ENCODE measurements at places on chromosomes 7 and 10.

DNA sequence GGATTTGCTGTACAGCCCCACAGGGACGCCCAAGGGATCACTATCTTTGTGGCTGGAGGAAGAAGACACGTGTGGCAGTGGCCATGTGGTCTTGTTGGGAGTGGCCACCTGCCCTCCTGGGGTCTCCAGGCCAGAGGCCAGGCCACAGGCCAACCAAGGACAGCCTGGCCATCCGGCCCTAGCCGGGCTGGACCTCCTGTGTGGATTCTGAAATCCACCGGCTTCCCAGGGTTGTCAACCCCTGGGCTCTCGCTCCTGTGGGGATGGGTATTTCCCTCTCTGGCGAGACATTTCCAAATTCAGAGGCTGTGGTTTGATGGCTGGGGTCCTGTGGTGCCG lies 31.5 kb upstream of the CFAP46 start:
- DNase-seq, result no peak

- no peak for DNase-seq
Measured at GRCh38 chr10:113187063-113187777, 237.2 kb downstream of the TCF7L2 start.

DNA sequence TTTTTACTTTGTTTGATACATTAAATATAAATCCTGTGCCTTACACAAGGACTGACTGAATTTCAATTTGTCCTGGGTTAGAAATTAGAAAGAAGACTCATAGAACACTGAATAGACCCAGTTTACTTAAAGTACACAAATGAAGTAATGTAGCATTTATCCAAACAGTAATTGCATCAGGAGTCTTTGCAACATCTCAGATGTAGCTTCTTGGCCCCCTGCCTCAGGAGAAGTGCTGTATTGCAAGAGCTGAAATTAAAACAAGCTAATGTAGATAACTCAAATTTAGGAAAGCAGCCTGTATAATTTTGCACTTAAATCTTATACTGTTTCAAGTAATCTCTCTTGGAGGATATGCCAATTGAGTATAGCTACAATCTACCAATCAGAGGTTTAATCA lies 54.3 kb upstream of the KCND2 start:
- DNase-seq, result no peak

GRCh38 chr10:132429281-132430230 lies 32.6 kb downstream of the PWWP2B start:
- no peak for DNase-seq

DNA sequence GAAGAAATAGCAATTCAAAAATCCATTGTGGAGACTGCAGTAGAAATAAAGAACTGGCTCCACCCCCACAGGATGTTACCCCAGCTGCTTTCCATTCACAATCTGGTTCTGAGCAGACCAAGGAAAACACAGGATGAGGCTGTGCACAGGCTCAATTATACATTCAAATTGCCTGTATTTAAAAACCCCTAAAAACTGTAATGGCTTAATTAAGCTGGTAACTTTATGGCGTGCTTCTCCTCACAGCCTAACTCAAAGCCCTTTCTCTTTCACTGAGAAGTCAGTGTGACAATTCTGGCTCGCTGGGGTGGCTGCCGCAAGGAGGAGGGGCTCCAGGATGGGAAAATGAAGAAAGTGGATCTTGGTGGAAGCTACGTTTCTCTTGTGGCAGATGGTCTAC lies 1191.1 kb downstream of the SORCS1 start:
- no peak for DNase-seq

DNA sequence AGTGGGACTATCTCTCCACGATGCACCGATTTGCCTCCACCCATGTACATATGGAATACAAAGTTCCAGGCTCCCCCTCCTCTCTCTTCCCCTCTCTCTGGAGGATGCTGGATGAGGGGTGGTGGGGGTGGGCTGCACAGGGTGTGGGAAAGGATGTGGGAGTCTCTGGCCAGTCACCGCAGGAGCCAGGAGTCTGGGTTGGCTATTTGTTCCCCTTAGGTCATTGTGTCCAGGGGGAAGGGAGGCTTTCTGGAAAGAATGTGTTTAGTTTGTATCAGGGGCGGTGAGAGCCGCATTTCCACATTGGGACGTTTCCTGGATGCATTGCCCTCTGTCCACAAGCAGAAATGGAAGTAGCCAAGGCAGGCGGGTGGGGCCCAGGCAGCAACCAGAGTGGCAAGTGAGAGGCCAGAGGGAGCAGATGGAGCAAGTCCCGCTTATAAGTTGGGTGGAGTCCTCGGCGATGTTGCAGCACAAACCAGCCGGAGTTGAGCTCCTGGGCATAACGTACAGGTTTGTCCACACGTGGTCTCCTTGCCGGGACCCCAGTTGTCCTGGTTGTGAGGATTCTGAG lies 63.3 kb downstream of the ZNF777 start:
- no peak for DNase-seq

GRCh38 chr7:131899271-131900030 lies 343.0 kb upstream of the PODXL start:
- no peak for DNase-seq

GRCh38 chr10:85524001-85524666 lies 842.5 kb downstream of the GRID1 start:
- no peak for DNase-seq

DNA sequence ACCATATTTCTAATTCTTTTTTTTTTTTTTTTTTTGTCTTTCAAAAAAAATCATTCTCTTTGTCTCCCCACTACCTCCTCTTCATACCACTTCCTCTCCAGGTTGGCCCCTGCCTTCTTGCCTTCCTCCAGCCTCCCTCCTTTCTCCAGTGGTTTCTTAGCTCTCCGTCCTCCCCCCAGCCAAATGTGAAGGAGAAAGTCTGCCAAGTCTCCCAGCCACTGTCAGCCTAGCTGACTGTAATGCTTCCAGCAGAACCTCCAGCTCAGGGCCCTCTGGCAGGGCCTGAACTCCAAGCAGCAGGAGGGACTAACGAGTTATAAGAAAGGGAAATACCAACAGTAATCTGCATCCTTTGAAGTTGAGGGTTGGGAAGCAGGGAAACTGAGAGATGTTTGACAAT lies 35.5 kb upstream of the BICC1 start:
- DNase-seq, result no peak

DNA sequence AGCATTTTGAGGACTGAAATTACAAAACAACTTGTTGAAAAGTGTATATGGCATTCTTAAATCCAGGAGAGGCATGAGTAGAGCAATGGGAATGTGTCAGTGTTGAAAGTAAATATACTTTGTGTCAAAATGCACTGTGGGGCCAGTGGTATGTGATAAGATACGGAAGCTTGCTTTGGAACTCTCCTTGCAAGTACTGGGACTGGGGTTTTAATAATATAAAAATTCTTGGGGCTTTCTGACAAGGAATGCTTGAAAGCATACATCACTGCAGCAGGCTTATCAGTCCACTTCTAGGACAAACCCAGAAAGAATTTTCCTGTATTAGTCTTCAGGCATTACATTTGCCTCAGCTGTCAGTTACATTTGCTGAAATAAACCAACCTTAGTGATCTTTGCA lies 472.8 kb upstream of the FZD8 start:
- no peak for DNase-seq

DNA sequence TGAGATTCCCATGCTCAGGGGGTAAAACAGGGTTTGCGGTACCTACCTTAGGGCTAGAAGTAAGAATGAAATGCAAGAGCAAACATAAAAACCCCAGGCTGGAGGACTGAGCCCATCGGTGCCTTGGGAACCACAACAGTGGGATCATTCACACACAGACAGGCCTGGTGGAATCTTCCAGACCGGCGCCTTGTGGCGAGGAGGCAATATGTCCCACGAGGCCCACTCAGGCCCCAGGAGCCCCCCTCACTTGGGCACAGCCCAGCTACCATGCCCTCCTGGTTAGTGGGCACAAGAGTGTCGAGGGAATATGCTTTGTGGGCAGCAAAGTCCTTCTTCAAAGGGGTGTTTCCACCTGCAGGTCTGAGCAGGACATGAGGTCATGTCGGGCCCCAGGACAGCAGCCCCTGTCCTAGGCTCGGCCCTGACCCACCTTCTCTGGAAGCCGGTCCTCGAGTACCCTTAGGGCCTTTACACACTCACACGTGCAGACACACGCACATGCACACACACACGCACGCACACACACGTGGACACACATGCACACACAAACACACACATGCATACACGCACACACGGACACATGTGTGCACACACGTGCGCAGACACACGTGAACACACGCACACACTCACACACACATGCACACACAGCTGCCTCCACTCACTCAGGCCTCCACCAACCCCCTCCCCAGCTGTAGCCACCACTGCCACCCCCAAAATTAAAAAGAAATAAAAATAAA lies 51.5 kb upstream of the MYL10 start:
- no peak for DNase-seq

Data from liver (tissue), 10 donors.